ENCODE measurements at places on chromosomes 16 and 17.
A peak's percentile ranks its signal among the peaks of the same experiment; 100 is the strongest.

DNA sequence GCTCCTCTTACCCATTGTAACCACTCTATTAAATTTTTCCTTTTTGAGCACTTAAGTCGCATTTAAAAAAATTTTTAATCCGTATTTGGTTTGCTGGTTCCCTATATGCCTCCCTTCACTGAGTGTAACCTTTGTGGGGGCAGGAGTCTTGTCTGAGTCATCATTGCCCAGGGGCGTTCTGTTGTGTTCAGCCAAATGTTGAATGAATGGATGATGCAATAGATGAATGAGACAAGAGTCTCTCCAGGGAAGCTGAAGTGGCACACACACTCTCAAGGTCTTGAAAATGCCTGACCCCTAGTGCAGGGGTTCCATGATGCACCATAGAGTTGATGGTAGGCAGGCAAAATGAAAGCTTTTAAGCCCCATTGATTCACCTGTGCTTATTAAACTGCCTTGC is 123.0 kb upstream of the RBFOX1 start:
- ATAC-seq: no peak

DNA sequence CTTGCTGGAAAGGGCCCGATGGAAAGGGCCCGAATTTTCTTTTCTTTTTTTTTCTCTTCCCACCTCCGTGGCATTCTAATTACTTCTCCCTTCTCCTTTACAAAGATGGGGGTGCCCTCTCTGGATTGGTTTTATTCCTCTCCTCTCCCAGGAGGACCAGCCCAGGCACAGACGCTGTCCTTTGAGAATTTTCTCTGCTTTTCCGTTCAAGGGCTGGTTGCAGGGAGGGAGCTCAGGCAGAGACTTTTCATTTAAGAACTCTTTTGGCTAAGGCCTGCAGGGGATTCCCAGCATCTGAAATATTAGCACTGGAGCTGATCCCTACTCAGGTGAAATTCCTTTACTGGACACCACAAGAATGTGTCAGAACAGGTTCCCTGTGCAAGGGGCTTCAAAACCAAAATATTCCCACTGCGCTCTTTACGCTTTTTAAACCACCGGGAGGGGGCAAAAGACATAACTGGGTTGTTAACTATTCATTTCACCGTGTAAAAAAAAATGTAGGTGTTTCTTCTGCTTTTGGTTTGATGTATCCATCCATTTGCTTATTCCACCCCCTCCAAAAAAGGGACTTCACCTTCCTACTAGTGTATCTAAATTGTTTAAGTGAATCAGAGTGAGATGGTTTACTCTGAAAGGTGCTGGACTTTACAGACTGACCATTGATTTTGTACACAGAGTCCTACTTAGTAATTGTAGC is 1.4 kb downstream of the NFAT5 start:
- no peak for ATAC-seq

DNA sequence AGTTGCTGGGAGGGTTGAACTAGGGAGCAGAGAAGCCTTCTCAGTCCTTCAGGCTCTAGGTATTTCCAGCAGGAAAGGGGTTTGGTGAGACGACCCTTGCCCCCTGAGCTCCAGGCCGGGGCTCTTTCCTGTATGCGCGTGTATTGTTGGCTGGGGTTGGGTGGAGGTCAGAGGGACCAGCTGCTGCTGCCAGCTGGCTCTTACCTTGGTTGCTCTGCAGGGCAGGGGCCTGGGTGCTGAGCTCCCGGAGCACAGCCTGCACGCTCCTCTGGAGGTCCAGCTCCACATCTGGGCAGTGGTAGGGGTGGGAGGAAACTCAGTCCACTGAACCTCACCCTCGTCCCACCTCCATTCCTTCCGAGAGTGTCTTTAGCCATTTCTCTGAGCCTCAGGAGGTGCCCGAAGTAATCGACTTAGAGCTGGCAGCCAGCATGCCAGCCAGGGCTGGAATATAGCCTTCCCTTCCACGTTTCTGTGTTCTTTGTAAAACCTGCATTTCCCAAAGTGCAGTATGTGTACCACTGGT is 28.0 kb downstream of the PIK3R6 start:
- no peak for ATAC-seq

DNA sequence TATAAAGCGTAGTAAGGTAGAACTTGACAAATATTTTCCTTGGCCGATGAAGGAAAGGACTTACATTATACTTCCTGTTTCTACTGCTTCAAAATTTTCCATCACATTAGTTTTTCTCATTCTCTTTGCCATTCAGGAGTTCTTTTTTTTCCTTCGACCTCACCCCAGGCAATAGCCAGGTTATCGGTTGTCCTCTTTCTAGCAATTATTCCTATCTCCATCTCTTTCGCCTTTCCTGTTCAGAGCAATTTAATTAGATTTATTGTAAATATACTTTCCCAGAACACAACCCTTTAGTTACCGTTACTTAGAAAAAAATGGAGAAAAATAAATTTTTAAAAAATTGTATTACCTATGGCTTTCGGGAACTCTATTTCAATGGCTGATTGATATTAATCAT is 205.2 kb downstream of the KCNJ2 start:
- ATAC-seq: no peak

GRCh38 chr16:68768175-68768574 is 31.1 kb downstream of the CDH1 start:
- no peak for ATAC-seq

- no peak for ATAC-seq
These were observed 2.1 kb downstream of the CPPED1 start for GRCh38 chr16:12801511-12802042.

DNA sequence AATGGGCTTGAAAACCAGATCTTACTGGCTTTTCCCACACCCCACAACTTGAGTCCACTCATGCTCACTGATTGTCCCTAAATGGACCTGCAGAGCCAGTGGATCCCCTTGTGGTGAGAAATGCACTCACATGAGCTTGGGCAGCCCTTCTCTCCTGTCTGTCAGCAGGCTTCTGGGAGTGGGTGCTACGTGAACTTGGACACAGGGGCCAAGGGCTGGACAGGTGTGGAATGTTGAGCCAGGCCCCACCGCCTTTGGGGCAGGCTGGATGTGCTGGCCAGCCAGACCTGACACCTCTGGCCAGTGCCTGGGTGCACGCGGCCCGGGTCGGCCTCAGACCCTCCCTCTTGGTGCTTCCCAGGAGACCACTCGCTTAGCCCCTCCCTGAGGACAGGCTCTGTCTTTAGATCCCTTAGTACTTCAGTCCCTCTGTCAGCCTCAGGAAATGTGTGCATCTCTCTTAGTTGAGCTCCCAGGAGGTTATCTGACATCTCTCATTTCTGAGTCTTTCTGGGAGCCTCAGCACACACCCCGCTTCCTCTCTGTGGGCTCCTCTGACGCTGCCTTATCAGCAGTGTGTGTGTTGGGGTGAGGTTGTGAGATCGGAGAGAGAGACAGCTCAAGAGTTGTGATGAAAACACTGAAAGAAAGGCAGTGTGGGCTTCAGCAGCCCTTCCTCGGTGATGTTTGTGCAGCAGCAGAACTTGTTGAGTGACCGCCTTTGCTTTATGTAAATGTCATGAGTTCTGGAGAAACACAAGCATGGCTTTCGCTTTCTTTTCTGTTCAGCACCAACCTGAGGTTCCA is 117.0 kb downstream of the RAB11FIP4 start:
- ATAC-seq: peak; percentile 84

DNA sequence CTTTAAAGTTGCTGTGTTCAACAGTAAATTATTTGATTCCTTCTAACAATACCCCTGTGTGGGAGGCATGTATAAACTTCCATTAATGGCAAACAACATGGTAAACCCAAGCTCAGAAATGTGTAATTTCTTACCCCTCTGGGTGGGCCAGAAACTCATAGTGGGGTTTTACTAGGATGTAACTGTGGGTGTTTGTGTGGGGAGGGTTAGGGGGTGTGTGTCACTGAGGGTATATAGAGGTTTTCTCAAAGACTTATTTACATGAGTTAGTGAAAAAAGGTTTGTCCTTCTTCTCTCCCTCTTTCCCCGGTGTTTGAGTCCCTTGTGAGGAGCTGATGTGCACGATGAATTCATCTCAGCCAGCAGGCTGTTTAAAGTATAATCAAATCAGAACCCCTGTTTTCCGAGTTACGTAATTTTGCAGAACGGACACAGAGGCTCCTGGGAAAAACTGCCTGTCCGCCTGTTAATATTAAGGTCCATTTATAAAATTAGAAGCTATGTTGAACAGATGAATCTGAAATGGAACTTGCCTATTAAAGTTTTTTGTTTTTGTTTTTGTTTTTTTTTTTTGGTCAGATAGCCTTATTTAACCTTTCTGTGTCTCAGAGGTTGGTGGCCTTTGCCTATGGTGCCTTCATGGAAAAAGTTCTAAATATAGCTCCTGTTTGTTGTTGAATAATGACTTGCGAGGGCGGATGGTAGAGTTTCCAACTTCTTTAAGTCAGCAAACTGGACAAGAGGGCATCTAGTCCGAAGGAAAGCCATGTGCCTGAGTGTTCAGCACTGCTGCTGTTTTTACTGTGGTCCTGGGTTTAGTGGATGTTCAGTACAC is 73.3 kb downstream of the MSI2 start:
- peak; percentile 40 for ATAC-seq

- no peak for ATAC-seq
These were observed 112.2 kb upstream of the ZNF750 start for GRCh38 chr17:82952019-82952418.

GRCh38 chr17:70677783-70678647 is 508.7 kb downstream of the KCNJ2 start:
- no peak for ATAC-seq

All from motor neuron (in vitro differentiated cells).